AG04450 (cell line): ENCODE measurements at places on chromosomes 4 and X.
A peak's percentile ranks its signal among the peaks of the same experiment; 100 is the strongest.

DNA sequence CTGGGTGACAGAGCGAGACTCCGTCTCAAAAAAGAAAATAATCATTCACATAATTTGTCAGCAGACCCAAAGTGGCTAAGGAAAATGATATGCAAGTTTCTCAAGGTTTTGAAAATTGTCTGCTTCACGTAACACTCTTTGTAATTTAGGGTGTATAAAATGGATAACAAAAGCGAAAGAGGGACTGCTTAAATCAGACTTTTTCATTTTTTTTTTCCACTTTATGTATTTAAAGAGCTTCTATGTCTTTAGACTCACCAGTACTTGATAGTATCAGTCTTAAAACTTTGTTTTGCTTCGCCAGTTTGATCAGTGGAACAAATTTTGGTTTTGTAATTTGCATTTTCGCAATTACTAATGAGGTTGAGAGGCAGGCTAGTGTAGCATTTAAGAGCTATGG lies 34.6 kb downstream of the USP9X start:
- no peak for DNase-seq

DNA sequence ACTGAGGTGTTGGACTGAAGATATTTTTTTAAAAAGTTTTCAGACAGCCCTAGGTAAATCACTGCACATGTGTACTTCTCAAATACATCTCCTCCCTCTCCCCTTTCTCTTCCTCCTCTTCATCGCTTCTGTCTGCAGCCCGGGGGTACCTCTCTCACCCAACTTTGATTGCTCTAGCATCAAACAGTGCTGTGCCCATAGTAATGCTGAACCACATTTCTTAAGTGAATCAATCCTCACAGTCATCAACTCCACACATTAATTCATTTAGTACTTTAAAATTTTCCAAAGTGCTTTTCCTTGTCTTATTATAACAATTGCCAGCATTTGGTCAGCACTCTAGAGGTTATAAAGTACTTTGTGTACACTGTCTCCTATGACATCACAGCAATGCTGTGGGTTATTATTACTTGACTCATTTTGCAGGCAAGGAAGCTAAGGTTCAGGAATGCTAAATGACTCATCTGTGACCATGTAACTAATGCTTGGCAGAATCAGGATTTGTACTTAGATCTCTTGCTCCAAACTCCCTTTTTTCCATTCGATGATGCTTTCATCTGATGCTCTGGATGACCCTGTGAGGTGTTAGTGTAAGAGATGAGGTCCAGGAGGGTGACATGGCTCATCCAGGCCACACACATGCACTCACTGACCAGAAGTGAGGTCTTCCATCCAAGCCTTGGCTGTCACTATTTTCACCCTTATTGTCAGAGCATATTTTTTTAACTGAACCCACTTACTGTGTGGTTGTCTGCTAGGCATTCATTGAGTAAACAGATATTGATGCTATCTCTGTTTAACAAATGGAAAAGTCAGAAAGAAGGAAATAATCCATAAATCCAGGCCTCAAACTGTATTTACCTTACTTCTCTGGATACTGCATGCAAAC lies 58.8 kb downstream of the RHOH start:
- DNase-seq: peak; percentile 90

GRCh38 chrX:107738768-107739167 lies 36.8 kb downstream of the TSC22D3 start:
- DNase-seq: no peak

GRCh38 chr4:100548200-100548560 lies 30.4 kb upstream of the EMCN start:
- no peak for DNase-seq

- DNase-seq: no peak
Measured at GRCh38 chrX:134431894-134432293, 28.1 kb upstream of the HPRT1 start.

GRCh38 chr4:139163806-139164206 lies 13.2 kb downstream of the ELF2 start:
- no peak for DNase-seq

GRCh38 chrX:13778916-13779315 lies 38.0 kb downstream of the GPM6B start:
- DNase-seq: no peak

GRCh38 chr4:185426960-185427688 lies 1.4 kb upstream of the UFSP2 start:
- DNase-seq: no peak

DNA sequence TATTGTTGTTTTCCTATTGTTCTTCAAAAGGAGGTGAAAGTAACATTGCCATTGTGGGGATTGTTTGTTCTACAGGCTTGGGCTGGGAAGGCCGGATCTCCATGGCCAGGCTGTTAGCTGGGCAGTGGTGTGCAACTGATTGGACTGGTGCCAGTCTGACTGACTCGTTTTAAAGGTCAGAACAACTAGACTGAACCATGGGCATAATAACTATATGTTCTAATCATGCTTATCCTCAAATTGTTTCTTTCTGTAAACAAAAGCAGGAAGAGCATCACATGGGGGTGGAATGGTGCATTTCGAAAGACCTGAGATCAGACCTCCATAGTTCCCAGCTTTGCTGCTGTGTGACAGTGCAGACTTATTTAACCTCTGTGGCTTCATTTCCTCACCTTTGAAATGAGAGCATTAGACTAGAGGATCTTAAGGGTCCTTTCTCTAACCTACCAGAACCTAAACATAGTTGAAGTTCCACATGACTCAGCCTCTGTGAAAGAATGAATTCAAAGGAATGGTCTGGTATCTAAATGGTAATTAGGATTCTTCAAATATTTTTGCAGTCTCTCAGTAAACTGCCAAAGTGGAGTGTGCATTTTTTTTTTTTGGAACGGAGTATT lies 66.7 kb upstream of the PGRMC2 start:
- peak; percentile 89 for DNase-seq

GRCh38 chr4:138164208-138164607 lies 77.9 kb downstream of the SLC7A11 start:
- DNase-seq: no peak

- no peak for DNase-seq
Measured at GRCh38 chr4:185779517-185779916, 32.5 kb downstream of the SORBS2 start.

DNA sequence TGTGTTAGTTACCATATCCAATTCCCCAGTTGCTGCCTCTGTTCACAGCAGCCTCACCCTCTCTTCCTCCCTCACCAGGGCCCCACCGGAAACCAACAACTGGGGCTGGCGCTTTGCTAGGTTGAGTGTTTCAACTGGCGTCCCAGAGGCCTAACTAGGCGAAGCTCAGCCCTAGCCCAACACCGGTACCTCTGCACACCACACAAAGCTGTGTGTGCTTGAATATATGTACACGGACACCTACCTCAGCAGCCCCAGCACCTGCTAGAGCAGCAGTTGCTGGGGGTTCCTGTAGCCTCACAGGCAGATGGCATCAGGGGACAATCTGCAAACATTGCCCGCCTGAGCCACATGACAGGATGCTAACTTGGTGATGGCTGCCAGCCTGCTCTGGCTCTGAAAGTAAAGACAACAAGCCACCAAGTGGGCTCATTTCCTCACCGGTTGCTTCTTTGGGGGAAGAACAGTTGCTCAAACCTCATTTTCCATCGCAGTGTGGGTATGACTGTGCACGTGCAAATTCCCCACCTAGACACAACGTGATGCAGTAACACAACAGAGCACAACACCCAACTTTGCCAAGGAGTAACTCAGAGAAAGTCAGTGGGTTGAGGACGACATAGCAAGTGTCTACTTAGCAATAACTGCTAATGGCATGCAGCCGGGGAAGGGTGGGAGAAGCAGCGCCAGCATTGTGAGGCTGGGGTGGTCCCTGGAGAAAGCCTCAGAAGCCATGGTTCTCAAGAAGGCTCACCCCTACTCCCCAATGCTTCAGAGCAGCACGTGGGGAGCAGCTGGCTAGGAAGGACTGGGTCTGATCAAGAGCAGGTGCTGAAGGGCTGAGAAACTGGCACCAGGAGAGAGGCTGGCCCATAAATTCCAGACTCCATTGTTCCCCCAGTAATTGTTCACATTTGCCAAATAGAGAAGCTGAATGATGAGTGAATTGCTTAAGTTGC lies 139.5 kb downstream of the SH3KBP1 start:
- DNase-seq: no peak

- DNase-seq: no peak
Measured at GRCh38 chr4:151808542-151808941, 47.7 kb upstream of the GATB start.

GRCh38 chr4:184817494-184818215 lies 8.1 kb downstream of the ACSL1 start:
- no peak for DNase-seq

DNA sequence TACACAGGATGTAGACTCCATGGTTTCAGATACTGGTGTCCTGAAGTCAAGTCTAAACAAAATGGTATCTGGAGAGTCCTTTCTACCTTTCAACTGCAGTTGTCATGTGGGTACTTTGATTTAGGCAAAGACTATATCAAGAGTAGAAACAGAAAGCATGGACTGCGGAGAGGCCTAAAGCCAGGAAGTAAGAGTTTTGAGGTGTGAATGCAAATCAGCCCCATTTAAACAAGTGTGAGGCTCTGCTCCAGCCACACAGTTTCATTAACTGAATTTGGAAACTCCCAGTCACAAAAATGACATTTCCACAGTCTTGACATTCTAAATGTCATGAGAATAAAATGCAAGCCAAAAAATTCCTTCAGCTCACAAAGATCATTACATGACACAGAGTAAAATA lies 87.2 kb upstream of the MCF2 start:
- no peak for DNase-seq

- DNase-seq: no peak
Measured at GRCh38 chr4:26308568-26308967, 12.2 kb upstream of the RBPJ start.

DNA sequence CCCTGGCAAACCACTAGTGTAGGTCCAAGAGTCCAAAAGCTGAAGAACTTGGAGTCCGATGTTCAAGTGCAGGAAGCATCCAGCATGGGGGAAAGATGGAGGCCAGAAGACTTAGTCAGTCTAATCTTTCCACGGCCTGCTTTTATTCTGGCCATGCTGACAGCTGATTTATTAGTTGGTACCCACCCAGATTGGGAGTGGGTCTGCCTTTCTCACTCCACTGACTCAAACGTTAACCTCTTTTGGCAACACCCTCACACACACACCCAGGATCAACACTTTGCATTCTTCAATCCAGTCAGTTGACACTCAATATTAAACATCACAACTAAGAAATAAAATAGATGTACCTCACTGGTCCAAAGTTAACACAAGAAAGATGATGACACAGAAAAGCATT lies 134.8 kb upstream of the GABRA2 start:
- no peak for DNase-seq

DNA sequence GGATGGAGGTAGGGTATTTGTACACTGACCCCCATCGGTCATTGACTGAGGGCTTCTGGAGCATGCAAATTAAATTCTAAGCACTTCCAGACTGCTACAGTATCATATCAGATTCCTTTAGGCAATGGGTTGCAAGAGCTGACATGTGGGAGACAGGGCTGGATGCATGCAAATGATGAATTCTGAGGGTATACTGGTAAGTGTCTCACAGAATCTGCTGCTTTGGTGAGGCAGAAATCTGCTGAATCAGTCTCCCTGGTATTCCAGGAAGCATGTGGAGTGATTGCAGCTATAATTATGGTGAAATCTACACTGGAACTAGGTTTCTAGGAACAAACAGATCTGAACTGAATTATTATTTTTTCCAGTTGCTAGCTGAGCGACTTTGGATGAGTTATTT lies 684.9 kb upstream of the MAGEB2 start:
- peak; percentile 3 for DNase-seq

DNA sequence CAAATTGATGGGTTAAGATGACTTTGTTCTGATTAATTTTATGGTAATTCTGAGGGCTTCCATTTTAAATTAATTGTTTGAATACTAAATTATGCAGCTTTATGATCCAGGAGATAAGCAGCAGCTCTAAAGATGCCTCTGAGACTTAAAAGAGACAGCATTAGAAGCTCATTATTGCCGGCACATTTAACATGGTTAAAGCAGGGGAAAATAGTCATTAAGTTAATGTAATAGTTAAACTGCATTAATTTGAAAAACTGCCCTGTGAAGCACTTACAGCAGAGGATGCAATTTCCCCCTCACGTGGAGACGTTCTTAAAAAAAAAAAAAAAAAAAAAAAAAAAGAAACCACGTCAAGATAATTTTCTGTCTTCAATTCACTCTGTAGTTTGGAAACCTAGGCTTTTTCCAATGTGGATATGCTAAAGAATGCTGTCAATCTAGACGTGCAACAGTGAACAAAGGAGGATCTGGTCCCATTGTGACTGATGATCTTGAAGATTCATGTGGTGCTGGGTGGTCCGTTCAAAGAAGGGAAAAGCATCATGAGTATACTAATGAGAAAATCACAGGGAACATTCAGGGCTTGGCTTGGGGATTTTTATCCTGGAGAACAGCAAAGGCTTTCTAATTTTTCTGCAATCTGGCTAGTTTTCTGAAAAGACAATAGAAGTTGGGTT lies 440.6 kb upstream of the HS3ST1 start:
- DNase-seq: no peak

DNA sequence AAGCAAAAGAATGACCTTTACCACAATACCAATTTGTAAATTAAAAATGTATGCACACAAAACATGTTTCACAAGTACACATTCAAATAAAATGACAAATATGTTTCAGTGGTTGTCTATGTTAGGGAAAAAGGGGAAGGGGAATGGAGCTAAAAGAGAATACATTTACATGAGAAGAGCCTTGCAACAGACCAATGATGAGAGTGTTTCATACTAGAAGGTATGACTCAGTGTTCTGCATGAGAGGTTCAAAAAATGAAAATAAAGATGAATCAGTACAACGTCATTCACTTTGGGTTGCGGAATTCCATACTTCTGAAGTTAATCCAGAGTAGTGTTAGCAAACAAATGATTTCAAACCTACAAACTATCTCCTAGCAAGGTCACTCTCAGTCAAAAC lies 51.7 kb downstream of the RPGR start:
- DNase-seq: peak; percentile 50

DNA sequence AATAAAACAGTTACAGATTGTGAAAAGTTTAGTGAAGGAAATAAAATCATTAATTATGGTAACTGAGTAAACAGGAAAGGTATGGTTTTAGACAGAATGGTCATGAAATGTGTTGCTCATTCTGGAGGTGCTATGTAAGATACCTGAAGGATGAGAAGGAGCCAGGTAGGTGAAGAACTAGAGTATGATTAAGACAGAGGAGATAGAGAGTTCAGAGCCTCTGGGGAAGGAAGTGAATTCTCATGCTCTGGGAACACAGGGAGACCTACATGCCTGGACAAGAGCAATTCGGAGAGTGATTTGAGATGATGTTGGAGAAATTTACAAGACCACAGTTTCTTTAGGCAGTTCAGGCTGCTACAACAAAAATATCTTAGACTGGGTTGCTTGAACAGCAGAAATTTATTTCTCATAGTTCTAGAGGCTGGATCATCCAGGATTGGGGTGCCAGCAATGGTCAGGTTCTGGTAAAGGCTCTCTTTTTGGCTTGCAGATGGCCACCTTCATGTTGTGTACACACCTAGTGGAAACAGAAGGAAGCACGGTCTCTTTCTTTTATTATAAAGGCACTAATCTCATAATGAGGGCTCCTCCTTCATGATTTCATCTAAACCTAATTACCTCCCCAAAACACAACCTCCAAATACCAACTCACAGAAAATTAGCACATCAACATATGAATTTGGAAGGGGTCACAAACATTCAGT lies 1416.1 kb downstream of the PCDH7 start:
- DNase-seq: no peak
